ENCODE measurements at places on chromosomes 4 and X.
A peak's percentile ranks its signal among the peaks of the same experiment; 100 is the strongest.

DNA sequence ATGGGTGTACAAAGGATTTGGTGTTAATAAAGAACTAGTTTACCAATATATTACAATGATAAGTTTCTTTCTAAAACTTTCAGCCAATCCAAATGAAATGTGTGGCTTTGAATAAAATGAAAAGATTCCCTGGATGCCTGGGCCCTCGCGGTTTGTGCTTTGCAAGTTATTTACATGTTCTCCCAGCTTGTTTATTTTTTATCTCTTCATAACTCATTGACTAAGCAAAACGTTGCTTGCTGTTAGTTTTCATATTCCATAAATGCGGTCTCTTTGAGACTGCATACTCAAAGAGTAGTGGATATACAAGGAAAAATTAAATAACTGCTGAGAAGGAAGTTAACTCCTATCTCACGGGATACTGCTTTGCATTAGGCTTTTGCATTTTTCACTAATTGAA is 26.0 kb downstream of the FHDC1 start:
- no peak for DNase-seq

- DNase-seq: no peak
These were observed 64.4 kb upstream of the C4orf54 start for GRCh38 chr4:99722006-99722405.

- DNase-seq: peak; percentile 80
These were observed 71.7 kb upstream of the HGFAC start for GRCh38 chr4:3369781-3370674.

- DNase-seq: peak; percentile 94
These were observed at the start of gene FAM120C for GRCh38 chrX:54182864-54183613. TSS of gene FAM120C (minus strand) at chrX:54183254. CDS start at chrX:54183198, 56 bp downstream.

DNA sequence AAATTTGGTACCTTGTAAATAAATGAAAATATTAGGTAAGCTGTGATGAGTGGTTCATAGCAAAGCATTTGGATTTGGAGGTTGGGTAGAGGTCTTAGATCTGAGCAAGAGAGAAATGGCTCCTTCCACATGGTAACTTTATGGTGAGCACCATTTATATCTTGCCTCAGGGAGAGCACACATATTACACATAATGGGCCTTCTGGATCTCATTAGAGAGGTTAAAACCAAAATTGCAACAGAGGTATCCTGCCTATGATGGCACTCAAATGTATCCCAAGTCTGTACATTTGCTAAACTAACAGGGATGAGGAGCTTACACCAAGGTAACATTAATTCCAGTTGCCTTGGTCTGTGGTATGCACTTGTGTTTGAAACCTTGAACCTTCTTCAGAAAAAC is 87.1 kb upstream of the PUDP start:
- no peak for DNase-seq

DNA sequence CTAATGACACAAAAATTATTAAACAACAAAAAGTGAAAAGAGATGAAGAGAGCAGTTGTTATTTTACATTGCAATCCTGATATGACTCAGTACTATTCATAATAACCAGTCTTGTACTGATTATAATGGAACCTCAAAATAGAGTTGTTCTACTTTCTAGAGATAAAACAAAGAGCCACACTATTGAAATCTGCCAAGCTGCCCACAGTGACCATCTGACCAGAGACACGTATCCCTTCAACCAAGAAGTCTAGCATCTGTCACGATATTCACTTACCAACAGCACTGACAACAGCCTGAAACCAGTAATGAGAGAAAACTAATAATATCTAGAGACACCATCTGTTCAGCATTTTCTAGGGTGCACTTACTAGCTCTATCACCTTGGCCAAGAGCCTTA is 466.7 kb downstream of the NKX6-1 start:
- DNase-seq: no peak

DNA sequence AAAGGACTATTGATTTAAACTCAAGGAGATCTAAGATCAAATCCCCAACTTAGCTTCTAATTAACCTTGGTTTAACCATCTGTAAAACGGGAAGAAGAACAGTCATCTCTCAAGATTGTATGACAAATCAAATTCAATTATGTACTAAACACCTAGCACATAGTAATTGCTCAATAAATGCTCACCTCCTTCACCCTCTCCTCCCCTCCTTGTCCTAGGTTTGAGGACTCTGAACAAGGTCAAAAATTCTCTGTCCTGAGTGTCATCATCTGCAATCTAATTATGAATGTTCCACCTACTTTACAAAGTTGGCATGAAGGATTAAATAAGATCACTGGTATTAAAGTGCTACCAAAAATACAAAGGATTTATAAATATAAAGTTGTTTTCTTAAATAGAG is 320.1 kb upstream of the PPARGC1A start:
- DNase-seq: no peak

DNA sequence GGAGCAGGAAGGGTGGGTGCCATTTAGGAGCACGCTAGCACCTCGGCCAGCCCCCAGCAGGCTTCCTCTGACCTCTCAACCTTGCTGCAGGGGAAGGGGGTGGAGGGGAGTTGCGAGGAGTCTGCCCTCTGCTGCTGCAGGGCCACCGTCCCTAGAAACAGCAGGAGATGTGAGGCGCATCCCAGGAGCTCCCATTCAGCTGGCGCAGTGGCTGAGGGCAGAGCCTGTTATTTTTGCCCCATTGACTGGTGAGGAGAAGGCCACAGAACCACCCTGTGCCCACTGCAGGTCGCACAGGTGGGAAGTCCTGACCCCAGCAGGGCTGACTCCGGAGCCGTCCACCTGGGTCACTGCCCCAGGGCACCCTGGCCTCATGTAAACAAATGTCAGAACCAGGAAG is 8.0 kb downstream of the PDE6B start:
- no peak for DNase-seq

GRCh38 chr4:26867914-26868684 is 7.5 kb downstream of the STIM2 start:
- no peak for DNase-seq
